NCI-H774 (cell line): ENCODE measurements at places on chromosomes 7 and 10.

GRCh38 chr10:111525696-111526095 lies 448.9 kb downstream of the ADRA2A start:
- no peak for DNase-seq

DNA sequence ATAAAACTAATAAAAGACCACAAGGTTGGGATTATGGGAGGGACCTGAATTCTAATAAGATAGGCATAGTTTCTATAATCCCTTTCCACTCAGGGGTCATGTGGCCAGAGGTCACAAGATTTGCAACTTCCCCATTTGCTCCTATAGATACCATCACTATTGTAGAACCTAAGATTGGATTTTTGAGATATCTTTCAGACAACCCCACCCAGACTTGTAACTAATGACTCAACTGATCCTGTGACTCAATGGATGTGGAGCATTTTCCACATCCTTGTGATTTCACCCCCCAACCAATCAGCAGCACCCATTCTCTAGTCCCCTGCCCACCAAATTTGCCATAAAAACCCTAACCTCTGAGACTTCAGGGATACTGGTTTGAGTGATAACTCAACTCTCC lies 51.9 kb upstream of the PIK3AP1 start:
- DNase-seq = no peak

DNA sequence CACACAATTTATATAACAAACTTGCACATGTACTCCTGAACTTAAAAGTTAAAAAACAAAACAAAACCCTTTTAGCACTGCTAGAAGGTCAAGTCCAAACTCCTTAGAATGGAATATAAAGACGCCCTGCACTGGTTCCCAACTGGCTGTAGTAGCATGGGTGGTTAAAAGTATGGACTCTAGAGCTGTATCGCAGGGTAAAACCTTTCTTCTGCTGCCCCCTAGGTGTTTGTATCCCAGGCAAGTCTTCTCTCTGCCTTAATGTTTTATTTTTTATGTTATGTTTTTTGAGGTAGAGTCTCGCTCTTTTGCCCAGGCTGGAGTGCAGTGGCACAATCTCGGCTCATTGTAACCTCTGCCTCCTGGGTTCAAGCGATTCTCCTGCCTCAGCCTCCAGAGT lies 35.2 kb downstream of the LSMEM1 start:
- DNase-seq = no peak

DNA sequence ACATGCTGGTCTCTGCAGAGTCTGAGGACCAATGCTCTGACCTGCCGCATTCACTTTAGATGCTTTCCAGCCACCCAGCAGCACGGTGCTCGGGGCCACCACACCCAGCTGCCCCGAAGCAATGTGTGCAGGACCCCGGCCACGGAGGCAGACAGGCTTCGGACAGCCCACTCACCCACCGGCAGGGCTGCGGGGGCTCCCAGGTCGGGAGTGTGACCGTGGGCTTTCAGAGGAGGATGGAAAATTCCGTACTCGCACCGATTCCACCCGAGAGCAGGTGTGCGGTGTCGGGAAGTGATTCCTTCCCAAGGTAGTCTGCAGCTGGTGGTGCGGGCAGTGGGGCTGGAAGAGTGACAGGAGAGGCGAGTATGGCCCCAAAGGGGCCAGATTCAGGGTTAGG lies 190.9 kb downstream of the DNAJB6 start:
- DNase-seq = no peak

DNA sequence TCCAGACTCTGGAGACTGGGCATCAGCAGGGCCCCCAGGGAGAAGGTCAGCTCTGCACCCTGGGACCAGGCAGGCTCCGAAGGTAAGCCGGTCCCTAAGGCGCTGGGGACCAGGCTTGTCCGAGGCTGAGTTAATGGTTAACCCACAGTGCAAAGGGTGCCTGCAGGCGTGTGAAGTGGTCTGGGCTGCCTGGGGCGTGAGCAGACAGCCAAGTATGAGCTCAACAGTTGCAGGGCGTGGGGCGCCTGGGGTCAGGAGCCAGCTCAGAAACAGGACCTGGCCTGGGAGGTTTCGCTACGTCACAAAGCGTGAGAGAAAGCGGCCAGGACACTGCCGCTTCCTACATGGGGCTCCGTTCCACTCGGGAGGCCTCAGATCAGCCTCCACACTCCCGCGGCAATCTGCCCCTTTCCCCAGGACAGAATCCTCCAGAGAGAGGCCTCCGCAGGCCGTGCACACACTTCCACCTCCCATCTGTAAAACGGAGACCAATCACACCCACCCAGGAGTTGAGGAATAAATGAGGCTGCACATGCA lies 16.0 kb downstream of the PDGFA start:
- DNase-seq = no peak

DNA sequence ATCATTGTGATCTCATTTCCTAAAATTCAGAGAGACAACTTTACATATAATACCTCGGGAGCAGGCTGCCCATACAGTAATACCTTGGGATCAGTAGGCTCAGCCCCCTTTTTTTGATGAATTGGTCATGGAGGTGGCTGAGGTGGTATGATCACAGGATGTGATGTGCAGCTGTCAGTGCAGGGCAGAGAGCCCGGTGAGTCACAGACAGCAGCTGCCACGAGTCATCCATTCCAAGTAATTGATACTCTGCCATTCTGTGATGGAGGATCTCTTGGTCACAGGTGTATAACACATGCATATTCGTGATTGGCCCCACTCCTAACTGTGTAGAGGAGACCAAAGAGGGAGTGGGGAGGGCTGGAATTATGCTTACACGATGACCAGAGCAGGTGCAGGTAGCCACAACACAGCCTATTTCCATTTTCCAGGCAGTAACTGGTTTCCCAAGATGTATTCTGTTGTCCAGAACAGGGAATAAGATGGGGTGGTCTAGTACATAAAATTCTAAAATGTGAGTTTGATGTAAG lies 14.1 kb downstream of the NRCAM start:
- peak; percentile 70 for DNase-seq

DNA sequence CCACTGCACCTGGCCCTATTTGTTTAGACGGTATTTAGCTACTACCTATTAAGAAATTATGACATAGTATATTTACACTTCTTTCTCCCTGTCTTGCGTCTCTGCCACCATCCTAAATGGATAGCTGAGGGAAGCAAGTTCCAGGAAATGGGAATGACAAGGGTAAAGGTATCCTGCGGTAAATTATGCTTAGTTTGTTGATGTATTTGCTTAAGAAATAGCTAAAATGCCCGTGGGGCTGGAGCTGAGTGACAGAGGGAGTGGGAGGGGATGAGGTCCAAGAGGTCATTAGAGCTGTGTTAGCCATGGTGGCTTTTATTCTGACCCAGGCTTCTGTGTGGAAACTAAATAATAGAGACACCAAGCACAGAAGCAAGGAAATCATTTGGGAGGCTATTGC lies 29.0 kb upstream of the UBE2D1 start:
- peak; percentile 23 for DNase-seq

- DNase-seq = no peak
Observed at GRCh38 chr10:16894821-16895220, 77.6 kb upstream of the RSU1 start.

DNA sequence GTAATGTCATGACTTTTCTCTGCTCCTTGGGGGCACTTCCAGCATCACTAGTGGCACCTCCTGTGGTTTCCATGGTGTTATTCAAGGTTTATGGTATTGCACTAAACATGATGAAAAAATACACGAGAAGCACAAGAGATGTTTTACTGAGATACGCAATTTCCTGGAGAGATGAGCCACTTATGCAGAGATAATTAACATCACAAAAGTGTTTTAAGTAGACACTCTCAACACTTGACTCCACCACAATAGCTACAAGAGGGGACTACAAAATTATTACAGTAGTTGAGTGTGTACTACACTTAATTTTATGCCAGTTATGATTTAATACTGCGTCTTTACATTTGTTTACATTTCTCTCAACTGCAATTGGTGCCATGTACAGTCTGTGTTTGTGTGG lies 906.7 kb downstream of the DNAJB9 start:
- no peak for DNase-seq

- peak; percentile 90 for DNase-seq
Observed at GRCh38 chr7:12607134-12607533, 36.6 kb downstream of the SCIN start.

- no peak for DNase-seq
Observed at GRCh38 chr10:128855618-128856428, 611.2 kb upstream of the MGMT start.

- no peak for DNase-seq
Observed at GRCh38 chr7:64997927-64998391, 7.1 kb upstream of the ZNF117 start.

DNA sequence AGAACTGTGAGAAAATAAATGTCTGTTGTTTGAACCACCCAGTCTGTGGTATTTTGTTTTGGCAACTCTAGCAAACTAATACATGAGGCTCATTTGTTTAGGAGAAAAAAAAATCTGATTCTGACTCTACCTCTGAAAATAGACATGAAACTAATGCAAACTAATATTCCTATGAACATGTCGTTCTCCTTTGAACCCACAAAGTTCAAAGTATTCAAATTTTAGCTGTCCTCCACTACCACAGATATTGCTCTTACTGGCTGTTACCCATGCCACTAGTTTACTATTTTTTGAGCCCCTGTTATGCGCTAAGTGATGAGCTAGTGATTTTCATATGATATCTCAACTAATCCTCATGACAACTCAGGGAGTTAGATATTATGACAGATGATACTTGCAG lies 58.8 kb upstream of the ZNF804B start:
- no peak for DNase-seq

DNA sequence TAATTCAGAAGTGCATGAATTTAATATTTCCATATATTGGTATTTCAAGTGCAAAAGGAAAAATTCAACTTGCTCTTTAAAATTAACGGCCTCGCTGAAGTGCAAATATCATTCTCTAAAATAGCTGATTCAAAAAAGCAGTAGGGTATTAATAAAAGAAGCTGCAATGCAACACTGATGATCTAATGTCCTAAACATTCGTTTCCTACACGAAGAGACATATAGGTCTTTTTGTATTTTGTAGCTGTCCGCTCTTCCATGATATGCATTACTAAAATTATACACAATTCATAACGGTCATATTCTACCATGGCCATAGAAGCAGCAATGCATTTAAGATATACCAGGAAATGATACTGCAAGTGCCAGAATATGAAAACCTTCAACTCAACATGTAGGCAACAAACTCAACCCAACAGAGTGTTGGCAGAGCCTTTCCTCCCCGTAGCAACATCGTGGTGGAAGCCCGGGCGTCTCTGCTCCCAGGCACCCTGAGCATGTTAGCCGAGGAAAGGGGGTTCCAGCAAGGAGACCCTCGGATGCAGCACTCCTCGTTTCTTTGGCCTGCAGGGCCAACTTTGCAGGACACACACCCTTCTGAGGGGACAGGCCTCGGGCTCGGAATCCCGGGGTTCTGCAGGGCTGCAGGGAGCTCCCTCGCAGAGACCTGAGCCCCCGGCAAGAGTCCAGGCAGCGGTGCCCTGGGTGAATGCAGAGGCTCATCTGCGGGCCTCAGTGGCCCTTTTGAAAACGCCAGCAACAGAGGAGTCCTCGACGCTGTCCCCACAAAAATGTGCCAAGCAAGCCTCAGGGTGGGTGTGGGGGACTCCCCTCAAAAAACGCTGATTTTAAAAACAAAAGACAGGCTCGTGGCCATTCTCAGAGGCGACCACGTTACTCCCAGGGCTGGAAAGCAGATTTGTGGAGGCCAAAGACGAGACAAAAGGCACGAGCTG lies 1.6 kb downstream of the FAM171A1 start:
- DNase-seq = no peak

DNA sequence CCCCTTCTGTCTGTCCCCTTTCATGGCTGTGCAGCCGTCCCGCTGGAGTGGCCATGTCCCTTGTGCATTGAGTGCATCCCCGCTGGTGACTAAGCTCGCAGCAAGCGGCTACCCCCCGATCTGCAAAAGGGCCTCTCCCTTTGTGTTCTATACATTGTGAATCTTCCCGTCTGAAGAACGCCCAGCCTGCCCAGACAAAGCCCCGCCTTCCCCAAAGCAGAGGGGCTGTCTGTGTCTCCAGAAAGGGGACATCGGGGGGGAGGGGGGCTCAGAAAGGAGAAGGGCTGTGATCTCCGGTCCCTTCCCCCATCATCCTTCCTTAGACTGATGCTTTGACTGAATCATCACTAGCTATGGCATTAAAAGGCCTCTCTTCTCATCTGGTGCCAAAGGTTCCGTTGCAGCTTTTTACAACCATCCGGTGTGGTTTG lies 11.9 kb downstream of the NPTX2 start:
- no peak for DNase-seq
